ENCODE measurements at places on chromosomes 5 and 9.

GRCh38 chr9:122354536-122355199 lies 16.2 kb upstream of the PTGS1 start:
- no peak for DNase-seq

DNA sequence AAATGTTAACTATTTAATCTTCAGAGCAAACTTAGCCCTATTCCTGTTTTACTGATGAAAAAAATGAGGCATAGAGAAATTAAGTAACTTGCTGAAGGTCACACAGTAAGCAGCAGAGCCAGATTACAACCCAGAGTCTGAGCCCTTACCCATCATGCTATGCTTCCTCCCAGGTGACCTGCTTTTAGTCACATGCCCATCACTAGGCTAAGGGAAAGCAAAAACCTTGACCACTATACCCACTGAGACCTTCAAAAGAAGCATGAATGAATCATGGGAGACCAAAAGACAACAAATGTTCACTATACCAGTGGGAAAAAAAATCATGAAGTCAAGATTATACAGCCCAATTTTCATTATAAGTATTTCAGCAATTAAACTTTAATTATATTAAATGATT lies 5.3 kb upstream of the HAUS6 start:
- DNase-seq: no peak

- no peak for DNase-seq
Measured at GRCh38 chr5:96124589-96124988, 162.9 kb upstream of the ELL2 start.

GRCh38 chr5:32690153-32690552 lies 21.0 kb upstream of the NPR3 start:
- no peak for DNase-seq

DNA sequence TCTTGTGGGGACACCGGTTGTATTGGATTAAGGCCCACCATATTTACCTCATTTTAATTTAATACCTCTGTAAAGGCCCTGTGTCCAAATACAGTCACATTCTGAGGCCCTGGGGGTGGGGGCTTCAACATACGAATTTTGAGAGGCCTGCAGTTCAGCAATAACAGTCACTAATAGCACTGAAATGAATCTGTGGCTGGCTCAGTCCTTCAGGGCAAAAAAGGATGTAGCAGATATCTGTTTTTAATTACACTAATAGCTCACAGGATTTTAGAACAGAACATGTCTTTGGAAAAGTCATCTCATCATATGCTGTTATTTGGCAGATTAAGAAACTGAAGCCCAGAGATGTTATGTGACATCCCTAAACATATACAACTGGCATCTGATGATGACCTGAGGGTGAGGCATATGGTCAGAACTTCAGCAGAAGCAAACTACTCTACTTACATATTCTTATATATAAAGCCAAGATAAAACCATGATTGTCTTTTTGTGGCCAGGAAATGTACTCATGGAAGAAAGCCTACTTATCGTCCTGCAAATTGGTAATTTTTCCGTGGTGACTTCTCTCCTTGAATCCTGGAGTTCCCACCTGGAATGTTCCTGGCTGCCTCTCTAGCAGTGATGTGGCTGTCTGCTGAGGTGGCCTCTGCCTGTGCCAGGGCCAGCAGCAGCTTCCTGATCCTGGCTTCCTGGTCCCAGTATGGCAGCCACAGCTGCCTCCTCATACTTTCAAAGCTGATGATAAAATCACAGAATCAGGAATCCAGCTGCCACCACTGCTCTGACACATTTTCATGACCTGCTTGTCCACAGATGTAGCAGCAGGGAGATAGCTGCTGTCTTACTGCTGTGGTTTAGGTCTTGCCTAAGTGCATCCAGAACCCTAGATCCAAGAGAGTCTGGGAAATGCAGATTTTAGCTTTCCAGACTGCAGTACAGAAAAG lies 72.1 kb upstream of the ANKRD55 start:
- DNase-seq: no peak

Data from stimulated activated CD8-positive, alpha-beta memory T cell treated with anti-CD3 and anti-CD28 coated beads, Interleukin-7, amount 100 ng/mL, for 24 hours (primary cell).